ENCODE measurements at places on chromosomes 2 and 18.

DNA sequence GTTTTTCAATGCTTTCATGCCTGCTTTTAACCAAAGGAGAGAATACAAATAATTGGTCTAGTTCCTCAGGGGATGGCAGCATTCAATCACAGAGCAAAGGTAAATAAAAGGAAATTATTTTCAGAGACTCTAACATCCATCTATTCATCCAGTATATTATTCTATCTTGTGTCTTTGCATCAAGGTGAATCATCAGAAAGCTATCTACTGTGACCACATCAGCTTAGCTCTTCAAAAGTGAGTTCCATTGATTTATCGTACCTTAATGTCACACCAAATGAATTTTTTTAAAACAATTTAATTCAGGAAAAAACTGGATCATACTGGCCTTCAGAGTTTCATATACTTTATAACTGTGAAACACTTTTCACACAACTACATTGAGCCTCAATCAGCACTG, 66.1 kb downstream of the CHN1 start:
- no peak for DNase-seq

DNA sequence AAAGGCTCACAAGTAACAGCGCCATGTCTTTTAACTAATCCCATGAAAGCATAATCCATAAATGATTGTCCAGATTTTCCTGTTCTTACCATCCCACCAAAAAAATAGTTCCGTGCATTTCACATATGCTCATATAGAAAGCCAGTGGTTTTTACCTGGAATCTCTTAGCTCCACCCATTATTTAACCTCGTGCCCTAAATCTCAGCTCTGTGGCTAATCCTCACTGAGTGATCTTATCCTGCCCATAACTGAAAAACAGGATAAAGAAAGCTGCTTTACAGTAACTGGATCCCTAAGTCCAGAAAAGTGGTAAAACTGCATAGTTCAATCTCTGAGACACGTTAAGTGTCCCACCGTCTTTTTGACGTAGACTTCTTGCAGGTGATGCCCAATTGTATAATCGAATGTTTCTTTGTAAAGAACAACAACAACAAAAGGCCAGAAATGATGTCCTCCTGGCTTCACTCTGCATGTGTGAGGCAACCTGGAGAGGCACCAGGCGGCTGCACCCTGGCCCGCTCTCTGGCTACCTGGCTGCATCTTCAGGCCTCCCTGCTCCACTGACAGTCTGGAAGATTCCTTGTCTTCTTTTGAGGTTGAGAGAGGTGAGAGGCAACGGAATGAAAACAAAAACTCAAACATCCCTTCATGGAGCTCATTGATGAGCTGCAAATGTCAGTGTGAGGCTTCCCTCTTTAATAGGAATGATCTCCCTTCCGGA, 38.6 kb downstream of the FEZ2 start:
- DNase-seq = no peak

GRCh38 chr2:133012847-133013734, 343.1 kb upstream of the LYPD1 start:
- no peak for DNase-seq

- no peak for DNase-seq
Observed at GRCh38 chr2:201880993-201881611, 74.8 kb downstream of the CDK15 start.

DNA sequence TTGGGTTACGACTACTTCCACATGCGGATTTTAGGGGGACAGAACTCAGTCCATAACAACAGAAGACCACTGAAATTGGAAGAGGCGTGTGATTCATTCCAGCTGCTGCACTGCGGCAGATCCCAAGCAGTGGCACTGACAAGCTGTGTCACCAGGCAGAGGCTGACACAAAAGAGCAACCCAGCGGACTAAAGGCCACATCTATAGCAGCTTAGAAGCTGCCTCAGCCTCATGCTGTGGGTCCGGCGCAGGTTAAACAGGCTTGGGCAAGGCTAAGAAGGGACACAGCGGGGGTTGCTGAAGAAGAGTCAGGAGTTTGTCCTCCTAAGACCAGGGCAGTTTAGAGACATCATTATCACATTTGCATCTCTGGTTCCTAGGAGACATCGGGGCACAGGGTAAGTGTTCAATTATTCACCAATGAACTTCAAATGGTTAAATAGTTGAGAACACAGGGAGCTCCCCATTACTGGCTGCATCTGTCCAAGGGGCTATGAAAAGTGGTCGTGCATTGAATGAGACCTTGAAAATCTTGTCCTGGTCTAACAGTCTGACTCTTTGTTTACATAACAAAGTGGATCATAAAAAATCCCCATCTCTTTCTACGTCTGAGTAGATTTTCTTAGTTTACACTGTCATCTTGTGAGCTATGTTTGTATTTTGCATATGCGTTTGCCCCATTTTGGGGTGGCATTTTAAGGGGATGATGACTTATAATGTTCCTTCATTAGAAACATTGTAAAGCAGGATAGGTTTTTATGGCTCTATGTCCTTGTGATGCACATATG, 162.3 kb upstream of the TRIB2 start:
- DNase-seq = no peak

- no peak for DNase-seq
Observed at GRCh38 chr2:54981385-54981784, 68.9 kb downstream of the RTN4 start.

- DNase-seq = no peak
Observed at GRCh38 chr2:180328795-180329422, 321.8 kb upstream of the CWC22 start.

DNA sequence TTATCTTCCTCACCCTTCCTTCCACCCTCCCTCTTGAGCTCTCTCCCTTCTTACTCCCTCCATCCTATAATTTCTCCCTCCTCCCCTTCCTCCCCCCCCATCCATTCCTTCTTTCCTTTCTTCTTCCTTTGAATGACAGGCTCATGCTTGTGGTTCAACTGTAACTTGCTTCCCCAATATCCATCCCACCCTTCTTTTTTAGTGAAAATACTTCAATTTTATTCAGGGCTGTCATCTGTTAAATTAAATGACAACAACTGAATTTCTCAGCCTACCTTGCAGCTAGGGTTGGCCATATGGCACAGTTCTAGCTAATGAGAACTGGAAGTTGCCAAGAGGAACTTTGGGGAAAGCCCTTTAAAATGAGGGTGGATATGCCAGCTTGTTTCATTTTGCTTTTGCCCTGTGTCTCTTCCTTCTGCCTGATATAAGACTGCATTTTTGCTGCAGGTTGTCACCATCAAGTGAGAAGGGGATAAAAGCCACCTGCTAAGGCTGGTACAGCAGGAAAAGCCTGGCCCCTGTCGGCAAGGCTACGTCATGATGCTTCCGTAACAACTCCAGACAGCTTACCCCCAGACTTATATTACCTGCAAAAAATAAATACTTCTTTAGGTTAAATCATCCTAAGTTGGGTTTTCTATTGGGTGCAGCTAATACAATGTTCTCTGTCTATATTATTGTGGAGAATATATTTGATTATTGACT, 121.8 kb downstream of the NXPH2 start:
- no peak for DNase-seq

DNA sequence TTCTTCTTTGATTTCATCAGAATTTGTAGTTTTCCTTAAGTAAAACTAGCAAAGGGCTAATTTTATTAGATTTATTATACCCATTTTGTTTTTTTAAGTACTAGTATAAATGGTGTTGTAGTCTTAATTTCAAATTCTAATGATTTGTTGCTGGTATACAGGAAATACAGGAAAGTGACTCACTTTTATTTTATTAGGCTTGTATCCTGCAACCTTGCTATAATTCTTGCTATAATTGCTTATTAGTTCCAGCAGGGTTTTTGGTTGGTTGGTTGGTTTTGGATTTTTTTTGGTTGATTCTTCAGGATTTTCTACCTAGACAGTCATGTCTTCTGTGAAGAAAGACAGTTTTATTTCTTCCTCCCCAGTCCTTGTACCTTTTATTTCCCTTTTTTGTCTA, 110.6 kb upstream of the IL1R2 start:
- DNase-seq = no peak

GRCh38 chr2:224143526-224143925, 104.4 kb upstream of the SERPINE2 start:
- no peak for DNase-seq

DNA sequence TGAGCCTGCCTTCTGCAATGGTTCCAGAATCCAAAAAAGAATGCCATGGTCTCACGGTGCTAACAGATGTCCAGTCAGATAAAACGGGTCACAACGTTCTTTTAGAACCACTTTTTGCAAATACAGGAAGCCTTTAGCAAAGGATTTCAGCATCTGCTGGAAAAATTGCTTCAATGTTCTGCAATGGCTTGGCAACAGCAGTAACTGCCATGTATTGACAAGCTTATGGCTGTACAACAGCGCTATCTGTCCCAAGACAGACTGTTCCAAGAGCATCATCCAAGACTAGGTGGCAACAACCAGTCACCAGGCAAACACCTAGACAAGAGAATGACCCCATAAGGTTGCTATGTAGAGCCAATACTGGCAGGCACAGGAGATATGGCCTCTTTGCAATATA, 37.6 kb upstream of the RIOK3 start:
- DNase-seq = no peak

GRCh38 chr2:19652811-19653210, 249.0 kb downstream of the TTC32 start:
- no peak for DNase-seq
